Psoas muscle (tissue), 8 donors: ENCODE measurements at places on chromosomes 2 and 18. TPM values are rescaled to one million over a fixed set of nuclear protein-coding genes. Genes with fewer than 3 reads are reported as not detected.
A peak's percentile ranks its signal among the peaks of the same experiment; 100 is the strongest.

- no peaks in the 10 kb centered on the region for H3K36me3 ChIP-seq
- no peaks in the 10 kb centered on the region for H3K27me3 ChIP-seq
- H3K4me1 ChIP-seq = no peaks in the 10 kb centered on the region
- no peak for DNase-seq
- no peak overlapping the region for H3K27ac ChIP-seq
Measured at GRCh38 chr18:3508576-3509549, 58.9 kb downstream of the TGIF1 start.

DNA sequence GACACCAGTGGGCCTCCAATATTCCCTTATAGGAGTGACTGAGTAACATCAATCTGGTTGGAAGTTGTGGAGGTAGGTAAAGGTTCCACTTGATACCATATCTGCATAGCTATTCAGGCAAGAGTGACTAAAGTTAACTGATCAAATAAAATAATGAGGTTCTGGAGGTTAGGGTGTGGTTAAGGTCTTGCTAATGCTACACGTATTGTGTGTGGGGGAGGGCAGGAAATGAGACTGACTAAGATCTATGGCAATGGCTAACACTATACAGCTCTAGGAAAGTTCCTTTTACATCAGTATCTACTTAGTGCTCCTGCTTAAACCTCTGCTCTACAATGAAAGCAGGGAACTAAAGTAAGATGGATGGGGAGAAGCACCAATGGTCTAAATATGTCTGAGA lies 149.1 kb upstream of the MGAT5 start:
- no peak for DNase-seq
- no peaks in the 10 kb centered on the region for H3K36me3 ChIP-seq
- H3K4me1 ChIP-seq = no peaks in the 10 kb centered on the region
- no peaks in the 10 kb centered on the region for H3K27me3 ChIP-seq
- no peak overlapping the region for H3K4me3 ChIP-seq
- no peak overlapping the region for H3K27ac ChIP-seq

VSNL1 gene
- not detected for total RNA-seq

GALR1 gene
- total RNA-seq = not detected

SLC9A4 gene
- total RNA-seq = 0.08 TPM

ANKRD30B gene
- not detected for total RNA-seq

DNA sequence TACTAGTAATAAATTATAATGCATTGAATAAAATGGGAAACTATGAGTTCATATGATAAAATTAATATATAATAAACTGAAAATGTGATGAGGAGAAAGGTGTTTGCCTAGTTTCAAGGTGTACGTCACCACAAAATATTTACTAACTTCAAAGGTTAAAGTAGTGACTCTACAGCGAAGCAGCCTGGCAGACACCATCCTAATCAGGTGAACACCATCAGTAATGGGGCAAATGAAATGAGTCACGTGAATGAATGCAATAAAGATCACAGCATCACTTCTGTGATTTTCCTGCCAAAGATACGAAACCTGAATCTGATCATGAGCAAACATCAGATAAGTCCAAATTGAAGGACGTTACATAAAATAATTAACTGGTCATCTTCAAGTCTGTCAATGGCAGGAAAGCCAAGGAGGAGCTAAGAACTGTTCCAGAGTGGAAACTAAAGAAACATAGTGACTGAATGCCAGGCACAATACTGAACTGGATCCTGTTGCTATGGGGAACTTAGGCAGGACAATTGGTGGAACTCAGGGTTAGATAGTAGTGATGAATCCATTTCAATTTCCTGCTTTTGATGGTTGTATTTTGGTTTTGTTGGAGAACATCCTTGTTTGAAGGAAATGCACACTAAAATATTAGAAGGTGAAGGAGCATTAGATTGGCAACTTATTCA lies 12.1 kb upstream of the NOSTRIN start:
- no peaks in the 10 kb centered on the region for H3K36me3 ChIP-seq
- no peaks in the 10 kb centered on the region for H3K27me3 ChIP-seq
- H3K4me1 ChIP-seq = no peaks in the 10 kb centered on the region
- DNase-seq = no peak
- no peak overlapping the region for H3K27ac ChIP-seq

SSB gene
- total RNA-seq = 72.0 TPM

DNA sequence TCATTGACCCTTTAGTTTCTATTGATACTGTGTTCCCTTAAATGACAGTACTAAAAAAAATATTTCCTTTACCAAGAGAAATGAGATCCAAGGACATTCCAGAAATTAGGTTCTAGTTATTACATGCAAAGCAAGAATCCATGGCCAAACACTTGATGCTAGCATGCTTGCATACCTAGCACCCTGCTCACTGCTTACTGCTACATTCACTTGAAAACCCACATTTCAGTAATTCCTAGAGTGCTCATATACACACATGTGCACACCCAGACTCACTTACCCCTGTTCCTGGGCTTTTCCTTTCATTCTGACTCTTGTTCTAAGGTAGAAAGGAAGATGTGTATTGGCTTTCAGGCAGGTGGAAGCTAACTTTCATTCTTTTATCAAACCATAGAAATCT lies 395.9 kb downstream of the THSD7B start:
- H3K27me3 ChIP-seq = no peaks in the 10 kb centered on the region
- no peak for DNase-seq
- no peaks in the 10 kb centered on the region for H3K36me3 ChIP-seq

CAPN14 gene
- total RNA-seq = not detected

- no peak for DNase-seq
- H3K27me3 ChIP-seq = peaks cover 3% of the 10 kb centered on the region
- no peaks in the 10 kb centered on the region for H3K4me1 ChIP-seq
- no peaks in the 10 kb centered on the region for H3K36me3 ChIP-seq
- no peak overlapping the region for H3K4me3 ChIP-seq
- H3K27ac ChIP-seq = no peak overlapping the region
Measured at GRCh38 chr2:2974982-2975381, 402.6 kb downstream of the EIPR1 start.

- no peak for DNase-seq
- no peaks in the 10 kb centered on the region for H3K27me3 ChIP-seq
- H3K4me1 ChIP-seq = peaks cover 13% of the 10 kb centered on the region
- H3K36me3 ChIP-seq = no peaks in the 10 kb centered on the region
- peak overlapping the region; percentile 87 for H3K27ac ChIP-seq
Measured at GRCh38 chr2:55418512-55419232, 984 bp downstream of the CCDC88A start.

DNA sequence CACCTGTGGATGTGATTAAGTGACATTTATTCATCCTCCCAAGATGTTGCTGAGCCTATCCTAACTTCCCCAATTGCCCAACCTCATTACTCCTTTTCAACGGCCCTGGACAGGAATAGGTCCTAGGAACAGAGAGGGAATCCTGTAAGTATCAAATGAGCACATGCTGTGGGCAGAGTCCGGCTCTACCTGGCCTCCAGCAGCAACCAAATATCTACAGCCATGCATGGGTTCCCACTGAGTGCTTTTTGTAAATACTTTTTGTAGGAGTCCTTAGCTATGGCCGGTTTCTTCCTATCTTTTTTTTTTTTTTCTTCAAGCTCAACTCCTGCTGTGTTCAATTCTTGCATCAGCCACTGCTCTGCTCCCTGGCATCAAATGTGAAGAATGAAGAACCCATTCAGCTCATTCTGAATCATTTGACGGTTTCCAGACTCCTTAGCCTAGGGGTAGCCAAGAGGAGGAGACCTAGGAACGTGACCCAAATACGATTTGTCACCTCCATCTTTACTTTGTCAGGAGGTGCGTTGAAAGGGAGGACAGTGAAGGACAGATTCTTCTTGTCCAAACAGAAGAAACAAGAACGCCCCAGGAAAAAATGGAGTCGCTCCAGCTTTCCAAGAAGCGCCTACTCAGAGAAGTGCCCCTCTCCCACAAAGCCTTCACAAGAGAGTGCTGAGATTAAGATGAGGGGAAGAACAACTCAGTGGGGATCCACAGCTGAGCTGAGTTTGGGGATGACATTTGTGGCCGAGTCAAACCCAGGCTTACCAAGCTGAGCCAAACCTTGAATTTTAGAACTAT lies 46.7 kb upstream of the LCLAT1 start:
- no peak overlapping the region for H3K4me3 ChIP-seq
- H3K4me1 ChIP-seq = no peaks in the 10 kb centered on the region

- no peaks in the 10 kb centered on the region for H3K36me3 ChIP-seq
- H3K4me3 ChIP-seq = no peak overlapping the region
- peaks cover 64% of the 10 kb centered on the region for H3K4me1 ChIP-seq
- H3K27ac ChIP-seq = peak overlapping the region; percentile 94
- no peak for DNase-seq
Measured at GRCh38 chr2:240371129-240372000, 64.1 kb upstream of the GPC1 start.

- H3K27me3 ChIP-seq = peaks cover 2% of the 10 kb centered on the region
- no peaks in the 10 kb centered on the region for H3K36me3 ChIP-seq
- no peak overlapping the region for H3K4me3 ChIP-seq
- H3K27ac ChIP-seq = no peak overlapping the region
Measured at GRCh38 chr2:65710356-65710755, 278.0 kb upstream of the SPRED2 start.

SMAD4 gene
- total RNA-seq = 128 TPM

- DNase-seq = no peak
- H3K4me1 ChIP-seq = no peaks in the 10 kb centered on the region
- no peaks in the 10 kb centered on the region for H3K27me3 ChIP-seq
Measured at GRCh38 chr2:50635824-50636223, 396.1 kb downstream of the NRXN1 start.

DNA sequence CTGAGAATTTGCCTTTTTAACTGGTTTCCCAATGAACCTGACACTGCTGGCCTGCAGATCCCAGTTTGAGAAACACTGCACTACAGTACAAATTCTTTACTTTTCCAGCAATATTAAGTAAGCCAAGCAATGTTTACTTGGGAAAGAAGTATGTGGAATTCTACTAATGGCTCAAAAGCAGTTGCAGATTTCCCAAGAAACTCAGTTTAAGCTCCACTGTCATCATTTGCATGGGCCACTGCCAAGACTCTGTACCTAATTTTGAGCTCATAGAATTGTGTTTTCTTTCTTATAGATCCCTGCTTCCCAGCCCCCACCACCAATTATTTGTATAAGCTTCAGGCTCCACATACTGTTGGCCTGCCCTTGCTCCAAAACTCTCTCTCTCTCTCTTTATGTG lies 676.1 kb downstream of the RNF144A start:
- H3K4me1 ChIP-seq = no peaks in the 10 kb centered on the region
- no peak overlapping the region for H3K4me3 ChIP-seq
- no peak for DNase-seq
- peaks cover 3% of the 10 kb centered on the region for H3K27me3 ChIP-seq

DNA sequence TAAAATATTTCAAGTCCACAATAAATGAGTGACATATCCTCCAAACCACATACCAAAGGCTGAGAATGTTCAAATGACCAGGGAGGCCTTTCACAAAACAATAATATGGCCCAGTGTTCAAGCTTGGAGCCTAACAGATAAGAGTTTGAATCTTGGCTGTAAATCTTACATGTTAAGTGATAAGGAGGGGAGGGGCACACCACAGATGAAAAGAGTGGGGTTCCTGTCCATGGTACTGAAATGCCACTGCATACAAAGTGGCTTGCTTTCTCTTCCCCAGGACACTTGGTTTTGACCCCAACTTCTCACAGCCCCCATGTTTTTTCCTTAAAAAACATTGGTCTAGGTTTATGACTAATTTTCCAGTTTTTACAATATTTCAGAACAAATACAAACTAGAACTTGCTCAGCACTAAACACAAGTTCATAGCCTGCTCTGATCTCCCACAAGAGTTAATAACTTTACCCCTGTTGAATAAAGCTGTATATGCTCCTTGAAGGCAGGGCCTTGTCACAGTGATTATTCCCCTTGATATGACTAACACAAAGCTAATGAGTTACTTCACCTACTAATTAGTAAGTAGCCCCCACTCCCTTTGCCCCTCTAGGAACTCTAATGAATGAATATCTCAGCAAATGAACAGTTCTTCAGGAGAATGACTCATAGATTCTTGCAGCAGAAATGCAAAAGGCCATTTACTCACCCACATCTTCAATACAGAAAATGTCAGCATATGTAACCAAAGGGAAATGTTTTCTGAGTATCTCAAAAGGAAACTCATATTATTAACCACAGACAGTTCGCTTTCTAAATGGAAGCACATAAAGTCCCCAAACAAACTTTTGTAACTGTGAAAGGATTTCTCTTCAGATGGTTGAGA lies 142.2 kb downstream of the SATB2 start:
- no peaks in the 10 kb centered on the region for H3K27me3 ChIP-seq
- H3K4me1 ChIP-seq = no peaks in the 10 kb centered on the region
- DNase-seq = no peak
- no peak overlapping the region for H3K27ac ChIP-seq
- H3K36me3 ChIP-seq = no peaks in the 10 kb centered on the region
- H3K4me3 ChIP-seq = no peak overlapping the region

DNA sequence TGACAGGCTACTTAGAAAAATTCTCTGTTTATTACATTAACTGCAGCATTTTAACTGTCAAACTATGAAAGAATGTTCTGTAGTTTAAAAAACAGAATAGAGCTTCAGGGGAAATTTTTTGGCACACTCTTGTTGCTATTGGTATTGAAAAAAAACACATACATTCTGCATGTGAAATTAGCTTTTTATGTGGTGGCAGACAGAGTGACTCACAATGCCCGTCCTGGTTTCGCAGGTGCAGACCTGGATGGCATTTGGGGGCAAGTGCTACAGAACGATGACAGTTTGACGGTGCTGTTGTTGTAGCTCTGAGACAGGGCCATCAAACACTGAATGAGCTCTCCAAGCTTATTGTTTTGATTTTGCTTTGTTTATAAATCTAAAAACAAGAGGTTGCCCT lies 105.0 kb upstream of the MAP3K20 start:
- H3K4me1 ChIP-seq = peaks cover 10% of the 10 kb centered on the region
- no peak overlapping the region for H3K27ac ChIP-seq
- no peak for DNase-seq
- no peaks in the 10 kb centered on the region for H3K36me3 ChIP-seq

RASGRP3 gene
- total RNA-seq = 20.0 TPM

GRCh38 chr2:3009483-3009882 lies 368.1 kb downstream of the EIPR1 start:
- no peak for DNase-seq
- H3K36me3 ChIP-seq = no peaks in the 10 kb centered on the region
- no peak overlapping the region for H3K27ac ChIP-seq
- no peaks in the 10 kb centered on the region for H3K27me3 ChIP-seq

DNA sequence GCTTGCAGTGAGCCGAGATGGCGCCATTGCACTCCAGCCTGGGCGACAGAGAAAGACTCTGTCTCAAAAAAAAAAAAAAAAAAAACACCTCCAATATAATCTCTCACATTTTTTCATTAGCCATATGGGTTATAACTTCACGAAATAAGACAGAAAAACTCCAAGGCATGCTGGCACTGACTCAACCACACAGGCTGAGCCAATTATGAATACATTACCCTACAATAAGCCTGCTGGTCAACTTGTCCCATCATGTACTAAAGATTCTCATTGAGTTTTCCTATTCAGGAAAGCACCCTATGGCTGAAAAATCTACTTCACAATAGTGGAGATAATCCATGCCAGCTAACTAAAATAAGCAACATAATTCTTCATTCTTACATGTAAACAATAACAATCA lies 12.8 kb upstream of the MAP3K20 start:
- H3K27ac ChIP-seq = no peak overlapping the region
- peaks cover 25% of the 10 kb centered on the region for H3K4me1 ChIP-seq
- H3K36me3 ChIP-seq = no peaks in the 10 kb centered on the region
- H3K27me3 ChIP-seq = no peaks in the 10 kb centered on the region
- no peak for DNase-seq

CFAP65 gene
- not detected for total RNA-seq

GPN1 gene
- 28.5 TPM for total RNA-seq

GRCh38 chr2:179349670-179350303 lies 85.2 kb upstream of the SESTD1 start:
- no peaks in the 10 kb centered on the region for H3K4me1 ChIP-seq
- H3K4me3 ChIP-seq = no peak overlapping the region
- no peak for DNase-seq
- no peak overlapping the region for H3K27ac ChIP-seq

GRCh38 chr18:13471198-13471845 lies 252.8 kb downstream of the LDLRAD4 start:
- no peak for DNase-seq
- H3K4me3 ChIP-seq = no peak overlapping the region
- H3K27ac ChIP-seq = no peak overlapping the region
- no peaks in the 10 kb centered on the region for H3K27me3 ChIP-seq
- no peaks in the 10 kb centered on the region for H3K36me3 ChIP-seq
